ENCODE measurements at places on chromosomes 13 and 19.

DNA sequence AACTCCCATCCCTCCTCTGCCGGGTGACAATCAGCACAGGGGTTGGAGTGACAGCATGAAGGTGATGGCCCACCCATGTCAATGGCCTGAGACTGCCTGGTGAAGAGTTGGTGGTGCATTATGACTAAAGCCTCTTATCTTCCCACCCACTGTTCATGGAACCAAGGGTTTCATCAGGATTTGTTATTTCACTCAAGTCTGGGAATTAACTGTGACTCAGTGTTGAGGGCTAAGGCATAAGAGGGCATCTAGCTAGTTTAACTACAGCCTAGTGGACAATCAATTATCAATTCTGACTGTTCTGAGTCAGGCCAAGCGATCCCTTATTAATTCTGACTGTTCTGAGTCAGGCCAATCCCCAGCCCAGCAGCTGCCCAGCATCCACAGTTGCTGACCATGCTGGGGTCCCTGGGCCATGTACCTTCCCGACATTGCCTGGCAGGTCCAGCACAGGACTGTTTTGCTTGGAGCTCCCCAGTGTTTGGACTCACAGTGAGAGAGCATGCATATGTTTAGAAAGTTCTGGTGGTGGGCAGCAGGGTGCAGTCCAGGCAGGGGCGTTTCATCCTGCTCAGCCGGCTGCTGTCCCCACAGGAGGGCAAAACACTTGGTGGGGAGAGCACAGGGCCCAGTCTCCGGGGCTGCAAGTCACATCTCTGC lies 65.5 kb downstream of the RASL11A start:
- DNase-seq: no peak

DNA sequence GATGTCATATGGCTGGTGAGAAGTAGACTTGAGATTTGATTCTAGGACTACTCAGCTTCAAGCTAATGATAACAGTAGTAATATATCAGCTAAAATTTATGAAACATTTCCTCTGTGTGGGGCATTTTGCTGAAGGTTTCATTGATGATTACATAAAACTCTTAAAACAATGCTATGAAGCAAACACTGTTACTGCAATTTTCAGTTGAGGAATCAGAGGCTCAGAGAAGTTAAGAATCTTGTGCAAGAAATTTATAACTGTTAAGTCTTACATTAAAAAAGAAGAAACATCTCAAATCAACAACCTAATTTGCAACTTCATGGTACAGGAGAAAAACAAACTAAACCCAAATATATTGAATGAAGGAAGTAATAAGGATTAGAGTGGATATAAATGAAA lies 10.3 kb downstream of the CEACAM8 start:
- DNase-seq: no peak

DNA sequence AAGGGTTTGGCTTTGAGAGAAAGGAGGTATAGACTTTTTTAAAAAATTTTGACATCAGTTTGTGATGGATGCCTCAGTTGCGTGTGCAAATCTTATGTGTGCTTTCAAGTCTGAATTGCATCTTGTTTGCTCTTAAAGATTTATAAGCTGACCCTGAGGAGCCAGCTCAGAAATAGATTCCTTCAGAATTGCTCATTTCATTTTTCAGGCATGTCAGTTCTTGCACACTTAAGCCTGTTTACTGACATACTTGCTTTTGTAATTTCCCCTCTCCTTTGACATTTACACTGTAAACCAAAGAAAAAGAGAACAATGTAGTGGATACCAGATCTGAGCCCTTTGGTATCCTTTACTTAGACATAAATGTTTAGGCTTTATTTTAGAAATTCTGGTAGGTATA lies 87.6 kb downstream of the RNF17 start:
- no peak for DNase-seq

DNA sequence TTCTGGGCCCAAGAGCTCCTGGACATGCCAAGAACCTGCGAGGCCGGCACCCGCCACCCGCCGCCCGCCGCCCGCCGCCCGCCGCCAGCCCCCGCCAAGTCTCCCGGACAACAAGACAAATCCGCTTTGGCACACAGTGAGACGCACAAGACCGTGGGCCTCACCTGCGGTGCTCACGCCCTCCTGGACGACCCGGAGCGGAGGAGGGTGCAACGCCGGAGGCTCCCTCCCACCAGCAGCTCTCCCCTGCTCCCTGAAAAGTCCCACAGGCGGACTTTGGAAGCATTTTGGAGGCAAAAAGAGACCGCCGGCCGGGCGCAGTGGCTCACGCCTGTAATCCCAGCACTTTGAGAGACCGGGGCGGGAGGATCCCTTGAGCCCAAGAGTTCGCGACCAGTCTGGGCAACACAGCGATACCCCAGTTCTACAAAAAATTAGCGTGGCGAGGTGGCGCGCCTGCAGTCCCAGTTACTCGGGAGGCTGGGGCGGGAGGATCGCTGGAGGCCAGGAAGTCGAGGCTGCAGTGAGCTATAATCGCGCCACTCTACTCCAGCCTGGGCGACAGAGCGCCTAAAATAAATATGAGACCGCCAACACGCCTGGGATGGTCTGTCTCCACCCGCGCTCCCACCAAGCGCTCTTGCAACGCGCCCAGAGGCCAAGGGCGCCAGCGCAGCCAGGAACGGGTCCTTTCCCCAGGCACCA lies 783 bp downstream of the RHPN2 start:
- DNase-seq: no peak

- no peak for DNase-seq
Observed at GRCh38 chr13:110562036-110562597, 595 bp upstream of the RAB20 start.

DNA sequence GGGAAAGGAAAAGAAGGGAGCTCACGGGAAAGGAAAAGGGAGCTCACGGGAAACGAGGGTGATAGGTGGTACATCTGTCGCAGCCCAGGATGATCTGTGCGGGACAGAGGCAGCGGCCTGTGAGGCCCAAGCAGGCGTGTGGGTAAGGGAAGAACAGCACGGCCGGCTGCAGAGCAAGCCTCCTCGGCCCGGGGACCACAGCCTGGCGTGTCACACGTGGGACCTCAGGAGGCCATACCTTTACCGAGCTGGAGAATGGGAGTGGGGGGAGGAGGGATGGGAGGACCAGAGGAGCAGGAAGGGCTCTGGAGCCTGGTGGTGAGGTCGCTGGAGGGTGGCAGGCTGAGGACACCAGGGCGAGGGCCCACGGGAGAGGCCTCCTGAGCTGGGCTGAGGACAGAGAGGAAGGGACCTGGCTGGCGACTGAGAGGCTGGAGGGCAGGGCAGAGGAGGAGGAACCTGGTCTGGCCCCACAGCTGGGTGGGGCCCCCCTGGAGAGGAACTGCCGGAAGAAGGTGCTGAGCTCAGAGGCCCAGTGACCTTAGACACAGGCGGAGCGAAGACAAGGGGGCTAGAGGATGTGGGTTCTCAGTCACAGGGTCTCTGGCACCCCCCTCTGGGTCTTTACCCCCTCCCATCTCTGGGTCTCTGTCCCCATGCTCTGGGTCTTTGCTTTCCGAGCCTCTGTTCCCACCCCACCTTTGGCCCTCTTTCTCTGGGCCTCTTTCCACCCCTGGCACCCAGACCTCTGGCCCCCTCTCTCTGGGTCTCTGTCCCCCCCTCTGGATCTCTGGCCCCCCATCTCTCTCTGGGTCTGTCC lies 2.9 kb upstream of the FTL start:
- peak; percentile 72 for DNase-seq

DNA sequence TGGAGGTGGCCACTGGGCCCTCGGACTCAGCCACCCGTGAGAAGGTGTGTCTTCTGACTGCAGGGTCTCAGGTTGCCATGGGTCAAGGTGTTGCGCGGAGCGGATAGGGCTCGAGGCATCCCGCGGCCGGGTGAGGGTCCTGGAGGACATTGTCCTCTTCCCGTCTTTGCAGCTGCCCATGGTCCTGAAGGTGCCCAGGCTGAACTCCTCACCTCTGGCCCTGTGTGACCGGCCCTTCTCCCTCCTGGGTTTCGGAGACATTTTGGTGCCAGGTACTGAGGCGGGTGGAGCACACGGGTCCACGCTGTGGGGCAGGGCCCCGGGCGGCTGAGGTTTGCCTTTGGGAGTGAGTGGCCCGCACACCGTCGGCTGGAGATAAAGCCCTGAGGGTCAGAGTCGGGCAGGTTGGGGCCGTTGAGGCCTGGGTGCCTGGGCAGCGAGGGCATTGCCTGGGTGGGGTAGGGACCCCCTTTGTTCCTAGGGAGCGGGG lies 15.6 kb upstream of the TMPRSS9 start:
- no peak for DNase-seq

- no peak for DNase-seq
Observed at GRCh38 chr13:25109341-25109740, 13.4 kb downstream of the PABPC3 start.
